ENCODE measurements at places on chromosomes 3 and 15.

- DNase-seq, result no peak
Measured at GRCh38 chr3:15159501-15160136, 46.4 kb upstream of the CAPN7 start.

DNA sequence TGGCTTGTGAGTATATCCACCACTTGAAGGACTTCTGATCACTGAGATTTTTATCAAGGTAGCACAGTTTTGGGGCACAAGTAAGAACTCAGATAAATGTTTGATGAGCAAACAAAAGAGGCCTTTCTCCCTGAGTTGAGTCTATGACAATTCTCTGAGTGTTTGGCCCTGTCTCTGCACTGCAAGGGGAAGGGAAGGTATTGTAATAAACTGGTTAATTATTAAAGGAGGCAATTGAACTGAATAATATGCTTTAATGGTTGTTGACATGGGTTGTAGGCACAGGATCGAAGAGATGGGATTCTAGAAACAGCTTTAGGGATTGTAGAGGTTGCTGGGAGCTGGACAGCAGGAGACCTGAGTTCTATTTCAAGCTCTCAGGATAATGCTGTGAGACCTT lies 95.0 kb upstream of the MRPL3 start:
- no peak for DNase-seq

- DNase-seq, result no peak
Measured at GRCh38 chr3:77158730-77159581, 119.1 kb downstream of the ROBO2 start.

GRCh38 chr15:57114070-57114469 lies 195.6 kb downstream of the TCF12 start:
- no peak for DNase-seq

- no peak for DNase-seq
Measured at GRCh38 chr3:147406028-147406931, at the start of gene ZIC4. Gene ZIC4, minus strand, starts transcription at chr3:147406543. Its CDS starts 3,746 bp downstream, at chr3:147402797.

GRCh38 chr3:24475925-24476324 lies 18.7 kb downstream of the THRB start:
- DNase-seq, result no peak

- DNase-seq, result no peak
Measured at GRCh38 chr15:72113347-72114031, 4.5 kb downstream of the MYO9A start.

DNA sequence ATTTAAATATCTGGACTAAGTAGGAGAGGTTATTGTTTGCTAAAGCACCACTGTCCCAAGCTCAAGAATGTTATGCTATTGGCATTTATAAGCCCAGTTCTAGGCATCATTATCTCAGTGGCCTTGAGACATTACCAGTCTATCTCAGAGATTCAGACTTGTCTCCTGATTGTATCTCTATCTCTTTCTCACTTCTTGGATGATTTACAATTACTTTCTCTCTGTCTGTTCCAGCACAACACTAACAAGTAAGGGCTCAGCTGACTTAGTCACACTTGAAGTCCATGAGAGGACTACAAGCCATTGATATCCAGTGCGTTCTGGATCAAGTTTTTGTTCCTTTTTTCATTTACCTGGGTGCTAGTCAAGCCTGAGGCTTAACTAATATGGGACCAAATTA lies 60.2 kb downstream of the TRIM69 start:
- no peak for DNase-seq

DNA sequence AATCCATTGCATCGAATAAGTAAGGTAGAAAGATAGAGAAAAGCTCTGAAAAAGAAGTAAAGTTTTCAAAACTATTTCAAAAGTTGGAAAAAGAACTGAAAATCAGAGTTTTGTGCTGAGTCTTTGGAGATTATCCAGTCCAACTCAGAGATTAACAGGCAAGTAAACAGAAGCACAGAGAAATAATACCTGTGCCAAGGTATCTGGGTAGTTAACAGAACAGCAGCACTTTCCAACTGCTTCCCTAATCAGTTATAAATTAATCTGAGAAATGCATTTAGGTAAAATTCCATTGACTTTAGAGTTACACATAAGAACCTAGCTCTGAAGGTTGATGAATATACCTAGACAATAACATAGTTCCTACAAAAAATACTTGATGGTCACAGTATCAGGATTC lies 355.3 kb downstream of the TBC1D5 start:
- DNase-seq, result no peak

- no peak for DNase-seq
Measured at GRCh38 chr15:95970326-95970725, 360.2 kb upstream of the NR2F2 start.

DNA sequence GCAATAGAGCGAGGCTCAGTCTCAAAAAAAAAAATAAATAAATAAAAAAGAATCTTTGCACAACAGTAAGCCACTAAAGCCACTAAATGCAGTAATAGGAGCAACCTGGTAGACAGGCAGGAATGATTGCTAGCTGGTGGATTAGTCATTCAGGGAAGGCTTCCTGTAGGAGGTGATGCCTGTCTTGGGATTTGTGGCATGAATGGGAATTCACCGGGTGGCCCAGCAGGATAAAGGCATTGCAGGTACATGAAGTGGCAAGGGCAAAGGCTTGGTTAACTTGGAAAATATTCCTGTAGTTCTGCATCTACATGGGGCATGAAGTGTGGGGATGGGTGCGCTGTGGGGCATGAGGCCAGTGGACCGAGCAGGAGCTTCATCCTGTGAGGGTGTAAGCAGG lies 94.5 kb downstream of the IQSEC1 start:
- no peak for DNase-seq

DNA sequence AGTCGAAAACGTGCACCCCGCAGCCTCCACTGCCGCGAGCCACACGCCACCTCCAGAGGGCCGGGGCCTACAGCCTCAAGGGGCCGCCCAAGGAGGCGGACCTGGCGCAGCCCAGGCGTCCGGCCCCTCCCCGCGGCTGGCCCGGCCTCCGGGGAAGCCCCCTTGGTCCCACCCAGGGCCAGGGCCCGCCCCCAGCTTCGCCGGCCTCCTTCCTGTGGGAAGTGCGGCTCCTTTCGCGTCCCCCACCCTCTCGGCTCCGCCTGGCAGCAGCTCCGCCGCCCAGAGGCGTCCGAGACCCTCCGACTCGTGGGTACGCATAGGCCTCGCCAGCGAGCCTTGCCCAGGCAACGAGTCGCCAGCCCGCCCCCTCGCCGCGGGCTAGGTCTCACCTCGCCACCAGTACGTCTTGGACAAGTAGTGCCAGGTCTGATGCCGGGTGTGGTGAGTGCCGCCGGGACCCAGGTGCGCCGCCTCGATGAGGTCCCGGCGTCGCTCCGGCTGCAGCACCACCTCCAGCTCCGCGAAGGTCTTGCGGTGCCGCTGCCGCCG lies 642 bp downstream of the ZBTB11 start:
- DNase-seq, result peak; percentile 94

DNA sequence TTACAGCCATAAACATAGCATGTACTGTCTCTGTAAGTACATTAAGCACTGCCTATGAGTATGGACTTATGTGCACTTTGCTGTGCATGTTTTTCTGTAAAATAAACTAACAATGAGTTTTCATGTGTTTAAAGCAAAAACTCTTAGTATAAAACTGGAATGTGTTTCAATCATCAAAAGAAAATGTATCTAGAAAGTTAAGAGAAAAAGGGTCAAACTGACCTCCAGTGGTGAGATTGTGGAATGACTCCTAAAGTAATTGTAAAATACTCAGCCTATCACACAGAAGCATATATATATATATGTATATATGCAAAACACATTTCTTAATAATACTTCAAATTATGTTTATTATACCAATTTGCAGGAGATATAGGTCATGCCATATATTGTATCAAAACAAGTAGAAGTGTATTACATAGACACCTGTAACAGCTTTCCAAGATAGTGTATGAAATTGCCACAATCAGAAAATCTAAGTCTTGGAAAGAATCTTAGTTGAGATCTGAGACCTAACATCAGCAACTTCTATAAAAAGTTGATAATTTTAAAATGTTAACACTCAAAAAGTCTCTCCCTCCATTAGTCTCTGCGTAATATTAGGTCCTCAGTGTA lies 199.6 kb downstream of the FMN1 start:
- DNase-seq, result no peak

- DNase-seq, result no peak
Measured at GRCh38 chr3:107939691-107940442, 151.0 kb downstream of the CD47 start.

DNA sequence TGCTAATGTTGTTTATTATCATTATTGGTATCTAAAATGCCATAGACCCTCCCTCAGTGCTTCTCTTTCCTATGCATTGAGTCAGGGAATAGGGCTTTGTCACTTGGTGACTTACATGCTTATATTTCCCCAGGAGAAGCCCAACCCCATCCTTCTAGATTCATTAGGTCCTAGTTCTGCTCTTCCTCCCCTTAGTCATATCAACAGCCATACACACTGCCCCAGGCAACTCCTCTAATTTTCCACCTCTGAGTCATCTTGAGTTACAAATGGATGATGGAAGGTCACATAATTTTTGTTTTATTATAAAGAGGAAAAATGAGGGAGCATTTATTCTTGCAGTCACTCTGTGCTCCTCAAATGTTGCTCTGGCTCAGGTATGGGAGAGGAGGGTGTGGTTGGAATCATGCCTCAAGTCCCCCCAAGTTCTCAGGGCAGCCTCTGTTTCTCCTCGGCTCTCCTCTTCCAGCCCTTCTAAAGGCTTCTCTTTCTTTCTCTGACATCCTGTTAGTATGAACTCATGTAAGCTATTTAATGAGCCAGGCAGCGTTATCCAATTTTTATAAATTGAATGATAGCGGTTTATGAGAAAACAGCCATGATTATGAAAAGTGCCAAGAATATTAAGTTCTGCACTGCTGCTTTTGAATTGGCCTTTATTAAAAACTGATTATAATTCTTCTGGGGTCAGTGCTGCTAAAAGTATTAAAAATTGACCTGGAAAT lies 45.6 kb upstream of the FSTL1 start:
- no peak for DNase-seq

- no peak for DNase-seq
Measured at GRCh38 chr3:101351829-101352228, 31.5 kb upstream of the IMPG2 start.

DNA sequence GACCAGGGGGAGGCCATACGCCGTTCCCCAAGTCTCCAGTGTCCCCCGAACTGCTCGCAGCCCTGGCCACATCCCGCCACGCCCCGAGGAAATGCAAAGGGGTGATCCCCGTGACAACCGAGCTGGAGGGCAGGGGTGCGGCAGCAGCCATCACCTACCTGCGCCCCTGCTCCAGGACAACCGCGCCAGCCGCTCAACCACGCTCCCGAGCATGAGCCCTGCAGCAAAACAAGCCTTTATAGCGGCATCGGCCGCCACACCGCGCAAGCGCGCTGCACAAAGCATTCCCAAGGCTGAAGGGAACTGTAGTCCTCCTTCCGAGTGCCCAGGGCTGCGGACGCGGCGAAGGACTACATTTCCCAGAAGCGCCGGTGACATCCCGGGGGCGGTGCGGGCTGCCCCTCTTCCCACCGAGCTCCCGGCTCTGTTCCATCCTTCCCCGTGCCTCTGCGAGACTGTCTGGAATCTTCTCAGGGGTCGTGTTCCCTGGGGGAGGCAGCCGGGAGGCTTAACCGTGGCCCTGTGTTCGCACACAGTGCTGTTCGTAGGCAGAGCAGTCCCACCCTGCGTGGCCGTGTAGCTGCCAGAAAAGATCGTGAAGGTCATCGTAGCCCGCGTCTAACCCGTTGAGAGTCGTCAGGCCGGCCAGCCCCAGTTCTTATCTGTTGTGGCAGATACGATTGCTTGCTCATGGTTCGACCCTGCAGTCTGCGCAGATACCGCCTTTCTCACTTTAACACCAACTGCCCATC lies at the start of gene ABCC5:
Gene ABCC5, minus strand, starts transcription at position 213 of the 752 bp plus-strand sequence. CDS start 3,492 bp downstream, outside the sequence.
- DNase-seq, result peak; percentile 48

GRCh38 chr3:189621948-189622603 lies 9.1 kb upstream of the TP63 start:
- no peak for DNase-seq

GRCh38 chr3:71549951-71550350 lies 33.6 kb downstream of the FOXP1 start:
- DNase-seq, result no peak

DNA sequence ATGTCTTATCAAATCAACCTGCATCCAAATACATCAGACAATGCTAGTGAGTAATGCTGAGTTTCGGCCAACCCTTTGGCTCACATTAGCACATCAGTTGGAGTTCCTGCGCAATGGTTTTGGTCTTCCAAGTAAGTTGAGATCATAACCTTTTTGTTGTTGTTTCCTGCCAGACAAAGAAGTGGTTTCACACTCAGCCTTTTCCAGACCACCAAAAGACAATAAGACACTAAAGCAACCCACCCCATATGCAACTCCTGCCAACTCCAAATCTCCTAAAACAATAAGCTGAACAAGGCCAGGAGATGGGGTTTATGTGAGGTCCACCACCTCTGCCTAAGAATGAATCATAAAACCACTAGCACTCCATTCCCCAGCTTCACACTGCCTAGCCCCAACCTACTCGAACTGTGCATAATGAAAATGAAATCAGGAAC lies 177.0 kb downstream of the ERC2 start:
- DNase-seq, result no peak

GRCh38 chr3:118968111-118968510 lies 66.5 kb downstream of the IGSF11 start:
- DNase-seq, result no peak

DNA sequence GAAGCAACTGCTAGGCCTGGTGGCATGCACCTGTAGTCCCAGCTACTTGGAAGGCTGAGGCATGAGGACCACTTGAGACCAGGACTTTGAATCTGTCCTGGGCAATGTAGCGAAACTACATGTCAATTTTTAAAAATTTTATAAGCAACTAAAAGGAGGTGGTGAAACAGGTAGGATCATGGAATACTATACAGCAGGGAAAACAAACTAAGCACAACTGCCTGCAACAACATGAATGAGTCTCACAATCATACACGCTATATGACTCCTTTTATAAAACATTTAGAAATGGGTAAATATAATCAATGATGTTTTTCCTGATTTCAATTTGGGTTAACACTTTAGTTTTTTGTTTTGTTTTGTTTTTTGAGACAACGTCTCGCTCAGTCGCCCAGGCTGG lies 29.5 kb upstream of the CNBP start:
- DNase-seq, result no peak

DNA sequence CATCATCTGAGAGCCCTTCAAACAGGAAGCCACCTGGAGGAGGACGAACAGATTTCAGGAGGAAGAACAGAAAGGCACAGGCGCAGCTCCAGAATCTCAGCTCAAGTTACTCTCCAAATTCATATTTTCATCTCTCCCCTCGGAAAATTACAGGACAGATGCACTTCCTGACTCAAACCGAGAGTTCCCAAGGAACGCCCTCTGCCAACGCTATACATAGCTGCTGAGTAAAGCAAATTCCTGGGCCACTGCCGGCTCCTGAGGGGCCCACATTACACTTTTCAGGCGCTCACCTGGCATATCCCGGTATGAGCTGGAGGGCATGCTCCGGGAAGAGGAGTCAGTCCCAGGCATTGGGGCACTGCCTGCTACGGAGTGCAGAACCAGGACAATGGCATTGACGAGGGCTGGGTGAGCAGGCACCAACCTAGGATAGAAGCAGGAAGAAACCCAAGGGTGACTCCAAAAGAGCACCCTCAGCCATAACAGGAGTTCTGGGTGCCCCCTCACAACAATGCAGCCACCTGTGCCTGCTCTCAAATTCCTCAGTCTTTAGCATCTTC lies 11.2 kb downstream of the UBL7 start:
- no peak for DNase-seq

Data from stimulated activated CD4-positive, alpha-beta T cell treated with anti-CD3 and anti-CD28 coated beads, TNF-alpha, amount 100 ng/mL, for 1 hour (primary cell).